T-cell (primary cell): ENCODE measurements at places on chromosomes 12 and 14.

DNA sequence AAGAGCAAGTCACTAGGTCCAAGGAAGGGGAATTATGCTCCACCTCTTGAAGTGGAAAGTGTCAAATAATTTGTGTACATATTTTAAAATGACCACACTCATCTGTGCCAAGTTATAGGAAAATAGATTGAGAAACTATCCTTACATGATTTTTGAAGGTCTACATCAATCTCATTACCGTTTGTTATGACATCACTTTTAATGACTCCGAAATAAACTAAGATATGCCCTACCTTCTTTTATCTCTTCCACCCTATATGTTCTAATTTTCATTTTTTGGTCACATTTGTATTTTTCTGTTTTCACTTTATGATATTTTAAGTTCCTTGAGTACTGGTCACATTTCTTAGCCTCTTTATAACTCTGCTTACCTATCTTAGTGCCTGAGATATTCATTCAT, 3.3 kb upstream of the PSMC6 start:
- DNase-seq, result no peak

GRCh38 chr12:111705672-111706071, 19.8 kb downstream of the ACAD10 start:
- no peak for DNase-seq

DNA sequence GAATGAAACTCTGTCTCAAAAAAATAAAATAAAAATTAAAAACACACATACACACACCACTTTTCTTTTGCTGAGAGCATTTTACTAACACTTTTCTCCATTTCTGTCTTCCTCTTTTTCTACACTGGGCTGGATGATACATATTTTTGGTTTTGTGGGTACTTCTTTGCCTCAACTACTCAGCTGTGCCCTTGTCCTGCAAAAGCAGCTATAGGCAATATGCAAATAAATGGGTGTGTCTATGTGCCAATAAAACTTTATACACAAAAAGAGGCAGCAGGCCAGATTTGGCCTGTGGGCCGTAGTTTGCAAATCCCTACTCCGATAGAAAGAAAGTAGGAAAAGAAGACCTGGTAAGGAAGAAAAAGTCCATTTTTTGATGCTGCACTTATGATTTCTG, 6.5 kb downstream of the CLMN start:
- no peak for DNase-seq

DNA sequence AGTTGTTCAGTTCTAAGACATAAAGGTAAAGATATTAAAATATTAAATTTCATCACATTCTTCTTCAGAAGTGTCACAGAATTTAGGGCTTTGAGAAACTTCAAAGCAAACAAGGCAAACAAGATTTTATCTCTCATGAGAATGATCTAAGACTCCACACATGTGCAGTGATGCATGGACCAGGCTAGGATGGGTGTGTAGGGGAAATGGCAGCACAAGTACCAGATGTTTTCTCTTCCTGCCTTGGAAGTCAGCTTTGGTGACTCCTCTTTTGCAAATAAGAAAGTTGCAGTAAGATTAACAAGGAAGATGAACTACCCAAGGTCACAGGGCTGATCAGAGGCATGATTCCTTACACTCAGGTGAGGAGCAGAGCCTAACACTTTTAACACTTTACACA, 163.8 kb upstream of the LMNTD1 start:
- no peak for DNase-seq

- DNase-seq, result no peak
Measured at GRCh38 chr12:39503439-39503838, 60.5 kb upstream of the KIF21A start.

- DNase-seq, result no peak
Measured at GRCh38 chr14:75521415-75522199, 662 bp upstream of the BATF start.

- DNase-seq, result no peak
Measured at GRCh38 chr12:13342971-13343370, 146.4 kb downstream of the EMP1 start.

GRCh38 chr14:67524634-67524963, 8.5 kb upstream of the PLEKHH1 start:
- DNase-seq, result no peak

DNA sequence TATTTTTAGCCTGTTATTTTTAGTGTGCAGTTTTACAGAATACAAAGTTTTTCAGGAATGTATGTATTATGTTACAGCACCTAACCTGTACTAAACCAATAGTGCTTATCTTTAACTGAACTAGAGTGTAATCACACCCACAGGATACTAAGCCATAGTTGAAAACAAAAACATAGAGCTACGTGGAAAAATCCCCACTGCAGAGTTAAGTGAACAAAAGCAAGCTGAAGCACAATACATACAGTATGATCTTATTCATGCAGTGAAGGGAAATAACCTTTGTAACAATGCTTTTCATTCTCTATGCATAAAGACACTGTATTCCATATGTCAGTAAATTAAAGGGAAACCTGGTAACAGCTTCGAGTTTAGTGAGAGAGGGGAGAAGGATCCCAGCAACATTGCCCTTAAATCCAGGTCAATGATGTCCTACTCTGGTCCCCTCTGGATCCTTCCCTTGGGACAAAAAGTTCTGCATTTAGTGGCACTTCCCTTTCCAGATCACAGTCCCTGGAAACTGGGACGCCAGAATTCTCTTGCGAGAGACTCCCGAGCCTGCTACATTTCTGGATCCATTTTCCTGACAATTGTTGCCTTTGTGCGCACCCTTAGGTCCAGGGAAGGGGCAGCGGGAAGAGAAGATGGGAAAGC, 121.3 kb upstream of the CCND2 start:
- DNase-seq, result no peak

DNA sequence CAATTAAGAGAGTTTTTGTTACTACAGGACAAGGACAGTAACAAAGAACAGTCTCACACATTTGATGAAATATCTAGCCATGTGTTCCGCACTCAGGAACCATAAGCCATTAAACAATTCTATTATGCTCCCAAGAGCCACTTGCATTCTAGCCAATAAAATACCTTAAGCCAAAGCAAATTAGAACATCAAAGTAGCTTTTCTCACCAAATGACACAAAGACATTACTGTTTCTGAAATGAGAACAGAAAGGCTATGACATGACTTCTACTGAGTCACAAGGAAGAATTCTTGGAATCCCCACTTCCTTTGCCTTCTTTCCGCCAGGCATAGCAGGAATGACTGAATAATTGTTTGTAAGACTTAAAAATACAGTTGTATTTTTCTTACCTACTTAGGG, 445.8 kb downstream of the ATP23 start:
- DNase-seq, result no peak

- no peak for DNase-seq
Measured at GRCh38 chr14:57987051-57987450, 121.2 kb upstream of the SLC35F4 start.

- DNase-seq, result no peak
Measured at GRCh38 chr12:6559500-6559899, 3.7 kb upstream of the IFFO1 start.
